ENCODE measurements at places on chromosomes 6 and 20.

DNA sequence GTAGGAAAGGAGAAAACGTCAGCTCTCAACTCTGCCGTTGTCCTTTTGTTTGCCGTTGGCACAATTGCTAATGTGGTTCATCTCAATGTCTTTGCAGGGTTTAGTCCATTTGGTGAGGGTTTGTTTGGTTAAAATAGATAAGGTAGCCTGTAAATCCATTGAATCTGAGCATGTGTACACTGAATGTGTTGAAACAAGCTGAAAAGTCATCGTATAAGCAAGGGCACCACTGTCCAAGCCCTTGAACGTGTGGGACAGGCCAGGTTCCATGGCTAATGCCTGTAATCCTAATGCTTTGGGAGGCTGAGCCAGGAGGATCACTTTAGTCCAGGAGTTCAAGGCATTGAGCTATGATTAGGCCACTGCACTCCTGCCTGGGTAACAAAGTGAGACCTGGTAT, 224.7 kb upstream of the PLCB4 start:
- no peak for DNase-seq

DNA sequence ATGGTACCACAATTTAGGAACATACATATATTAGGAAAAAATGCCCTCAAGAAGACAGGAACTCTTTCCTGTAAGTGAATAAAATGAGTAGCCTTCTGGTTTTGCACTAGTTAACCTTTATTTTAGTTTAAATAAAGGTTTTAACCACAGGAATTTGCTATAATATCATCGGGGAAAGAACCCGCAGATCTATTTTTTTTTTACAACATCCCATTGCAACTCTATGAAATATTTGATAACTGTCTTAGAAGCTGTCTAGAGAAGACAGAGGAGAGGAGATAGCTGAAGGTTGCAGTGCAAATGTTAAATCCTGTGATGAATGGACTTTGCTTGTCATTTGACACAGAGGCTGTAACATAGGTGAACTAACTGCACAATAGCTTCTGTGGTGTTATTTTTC, 69.5 kb downstream of the TINAG start:
- DNase-seq = no peak

GRCh38 chr6:108293527-108294296, 1.1 kb upstream of the AFG1L start:
- no peak for DNase-seq

DNA sequence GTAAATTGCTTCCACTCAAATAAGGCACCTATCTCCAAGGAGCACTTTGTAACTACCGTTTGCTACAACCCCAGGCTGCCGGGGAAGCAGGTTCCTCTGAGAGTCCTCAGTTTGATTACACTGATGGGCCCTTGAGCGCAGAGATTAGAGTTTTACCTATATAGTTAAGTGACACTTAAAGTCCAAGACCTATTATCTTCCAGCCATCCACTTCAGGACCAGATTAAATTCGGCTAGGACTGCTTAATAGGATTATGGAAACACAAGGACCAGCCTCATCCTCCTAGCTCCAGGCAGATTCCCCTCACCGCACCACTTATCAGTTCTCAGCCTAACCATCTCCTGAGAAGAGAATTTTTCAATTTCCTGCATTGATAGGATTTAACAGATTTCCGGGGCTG, 64.7 kb upstream of the TIAM2 start:
- no peak for DNase-seq

GRCh38 chr20:11329271-11329670, 588.4 kb upstream of the BTBD3 start:
- no peak for DNase-seq

GRCh38 chr20:32605167-32605656, 20.1 kb upstream of the NOL4L start:
- no peak for DNase-seq

DNA sequence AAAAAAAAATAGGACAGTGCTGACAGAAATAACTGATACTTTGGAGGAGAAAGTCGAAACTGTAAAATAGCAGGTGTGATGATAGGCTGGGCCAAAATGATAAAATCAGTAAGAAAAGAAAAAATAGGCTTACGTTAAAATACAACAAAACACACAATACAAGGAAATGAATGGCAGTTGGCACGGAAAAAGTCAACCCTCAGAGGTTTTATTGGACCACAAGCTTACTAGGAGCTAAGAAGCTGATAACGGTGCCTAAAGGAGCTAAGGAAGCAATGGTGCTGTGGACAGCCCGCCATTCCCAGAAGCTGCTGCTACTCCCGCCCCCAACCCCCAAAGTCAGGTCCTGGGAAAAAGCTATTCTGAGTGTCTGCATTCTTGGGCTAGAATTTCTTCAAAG, 55.9 kb upstream of the RNF146 start:
- no peak for DNase-seq

DNA sequence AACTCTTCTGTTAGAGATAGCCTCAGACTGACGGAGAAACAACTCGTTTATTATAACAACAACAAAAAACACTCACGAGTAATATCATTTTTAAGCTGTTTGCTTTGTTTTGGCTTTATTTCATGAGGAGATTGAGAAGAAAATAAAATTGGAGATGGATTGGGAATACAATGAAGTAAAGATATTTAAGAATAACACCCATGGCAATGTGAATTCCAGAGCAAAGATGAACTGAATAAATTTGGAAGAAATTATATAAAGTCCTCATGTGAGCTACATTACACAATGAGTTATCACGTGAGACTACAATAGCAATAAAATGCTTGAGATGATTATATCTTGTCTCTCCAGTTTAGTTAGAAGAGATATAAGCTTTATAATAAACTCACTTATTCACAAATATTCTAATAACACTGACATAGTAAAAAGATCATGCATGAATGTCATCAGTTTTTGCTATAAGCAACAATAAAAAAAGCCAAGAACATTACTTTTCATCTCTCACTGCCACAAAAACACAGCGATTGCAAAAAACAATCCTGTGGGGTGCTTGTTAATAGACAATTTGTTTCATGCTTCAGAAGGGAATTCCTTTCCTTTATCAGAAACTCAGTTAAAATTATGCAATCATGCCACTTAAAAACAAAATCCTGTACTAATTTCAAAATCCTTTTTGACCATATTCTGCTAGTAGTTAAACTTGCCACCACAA, 696.7 kb upstream of the MARCKS start:
- DNase-seq = no peak

- DNase-seq = peak; percentile 14
Observed at GRCh38 chr6:48744948-48745347, 634.0 kb upstream of the PTCHD4 start.
